ENCODE measurements at places on chromosomes 3 and 15.
A peak's percentile ranks its signal among the peaks of the same experiment; 100 is the strongest.

- no peak for DNase-seq
Measured at GRCh38 chr3:66553441-66554113, 52.8 kb upstream of the LRIG1 start.

GRCh38 chr3:133474817-133475216 is 75.0 kb downstream of the BFSP2 start:
- peak; percentile 11 for DNase-seq

GRCh38 chr3:183318877-183319276 is 65.8 kb downstream of the B3GNT5 start:
- DNase-seq: peak; percentile 17

DNA sequence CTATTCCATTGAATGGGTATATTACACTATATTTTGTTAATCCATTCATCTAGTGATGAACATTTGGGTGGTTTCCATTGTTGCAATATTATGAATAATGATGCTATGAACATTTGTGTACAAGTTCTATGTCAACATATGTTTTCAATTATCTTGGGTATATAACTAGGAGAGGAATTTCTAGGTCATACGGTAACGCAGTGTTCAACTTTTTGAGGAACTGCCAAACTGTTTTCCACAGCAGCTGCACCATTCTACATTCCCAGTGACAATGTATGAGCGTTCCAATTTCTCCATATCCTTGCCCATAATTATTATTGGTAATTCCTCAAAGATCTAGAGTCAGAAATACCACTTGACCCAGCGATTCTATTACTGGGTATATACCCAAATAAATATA is 24.1 kb upstream of the RORA start:
- DNase-seq: no peak

DNA sequence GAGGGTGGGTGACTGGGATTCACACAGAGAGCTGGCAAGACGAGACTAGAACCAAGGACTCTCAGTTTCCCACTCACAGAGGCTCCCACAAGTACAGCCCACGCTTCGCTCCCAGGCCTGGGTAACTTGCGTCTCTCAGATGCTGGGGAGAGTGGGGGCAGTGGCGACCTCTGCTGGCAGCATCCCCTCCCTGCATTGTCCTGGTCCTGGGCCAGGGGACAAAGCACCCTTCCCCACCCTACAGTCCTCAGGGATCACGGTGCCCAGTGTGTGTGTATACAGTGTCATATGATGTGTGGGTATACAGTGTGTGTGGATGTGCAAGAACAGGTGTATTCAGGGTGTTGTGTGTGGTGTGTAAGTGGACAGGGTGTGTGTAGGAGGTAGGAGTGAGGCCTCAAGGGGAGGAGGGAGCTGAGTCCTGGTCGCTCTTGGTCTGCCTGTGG is 12.8 kb downstream of the VILL start:
- peak; percentile 68 for DNase-seq

DNA sequence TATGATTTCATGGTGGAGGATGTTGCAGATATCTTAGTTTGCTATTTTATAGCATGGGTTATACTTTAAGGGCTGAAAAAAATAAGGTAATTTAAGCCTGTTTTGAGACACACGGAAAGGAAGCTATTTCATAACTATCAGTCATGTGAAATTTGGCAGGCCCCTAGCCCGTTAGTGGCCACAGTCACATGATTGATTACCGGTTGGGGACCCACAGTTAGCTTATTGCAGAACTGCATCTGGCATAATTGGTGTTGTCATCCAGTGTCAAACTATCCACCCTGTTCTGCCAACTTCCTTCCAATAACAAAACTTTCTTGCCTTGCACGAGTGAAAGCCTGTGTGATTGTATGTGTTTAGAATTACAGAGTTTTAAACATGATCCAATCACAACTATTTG is 35.2 kb downstream of the FNDC3B start:
- no peak for DNase-seq

- peak; percentile 73 for DNase-seq
Measured at GRCh38 chr3:119681279-119681678, 4.1 kb upstream of the COX17 start.

DNA sequence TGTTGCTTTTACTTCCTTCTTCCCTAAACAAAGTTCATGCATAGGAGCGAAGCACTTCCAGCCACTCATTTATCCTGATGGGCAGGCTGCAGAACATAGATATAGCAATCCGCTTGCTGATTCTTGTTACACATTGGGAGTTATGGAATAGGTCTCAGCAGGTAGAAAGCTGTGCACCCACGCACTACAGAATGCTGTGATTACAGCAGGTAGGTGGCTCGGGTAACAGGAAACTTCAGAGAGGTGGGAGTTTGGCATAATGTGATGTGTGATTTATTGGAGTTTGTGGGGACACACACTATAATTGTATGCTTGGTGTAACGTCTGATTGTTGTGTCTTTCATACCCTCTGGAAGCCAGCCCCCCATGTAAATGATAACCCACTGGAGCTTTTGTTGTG is 99.2 kb upstream of the MEIS2 start:
- DNase-seq: no peak

GRCh38 chr3:150620002-150620689 is 17.0 kb downstream of the SELENOT start:
- DNase-seq: no peak

GRCh38 chr3:175046601-175047000 is 187.5 kb downstream of the NAALADL2 start:
- peak; percentile 25 for DNase-seq

GRCh38 chr15:31887246-31887645 is 143.1 kb upstream of the CHRNA7 start:
- no peak for DNase-seq

- no peak for DNase-seq
Measured at GRCh38 chr3:196636369-196637349, 2.8 kb upstream of the NRROS start.

DNA sequence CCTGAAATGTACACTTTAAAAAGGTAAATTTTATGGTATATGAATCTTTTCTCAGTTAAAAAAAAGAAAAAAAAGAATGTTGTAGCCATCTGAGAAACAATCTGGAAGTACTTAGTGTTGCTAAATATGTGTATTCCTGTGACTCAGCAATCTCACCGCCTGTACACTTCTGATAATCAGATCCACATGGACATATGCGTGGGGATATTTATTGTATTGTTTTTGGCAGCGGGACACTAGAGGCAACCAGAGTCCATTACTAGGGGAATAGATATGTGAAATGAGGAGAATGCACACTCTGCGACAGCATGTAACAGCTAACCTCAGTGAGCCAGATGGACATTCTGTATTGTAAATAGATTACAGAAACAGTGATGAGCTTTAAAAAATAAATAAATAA is 65.4 kb downstream of the AQP9 start:
- peak; percentile 94 for DNase-seq

GRCh38 chr15:74202452-74203401 is at the start of gene STRA6:
Gene STRA6 (minus strand): TSS chr15:74202787. CDS start chr15:74202267, 520 bp downstream.
- DNase-seq: peak; percentile 82

DNA sequence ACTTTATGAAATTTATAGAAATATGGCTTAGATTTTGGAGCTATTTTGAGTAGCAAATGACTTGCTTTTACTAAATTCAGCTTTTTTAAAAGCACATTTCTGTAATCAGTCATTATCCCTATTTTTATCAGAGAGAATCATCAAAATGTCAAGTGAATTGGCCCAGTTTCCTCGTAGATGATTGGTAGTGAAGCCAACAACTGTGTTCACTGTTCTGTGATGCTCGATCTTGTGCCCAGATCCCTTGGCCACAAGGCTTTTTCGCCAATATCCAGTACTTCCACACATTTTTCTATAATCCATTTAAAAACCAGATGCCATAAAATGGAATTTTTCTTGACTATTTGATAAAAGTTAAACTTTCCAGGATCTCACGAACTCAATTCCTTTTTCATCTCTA is 336.5 kb downstream of the ZNF385D start:
- no peak for DNase-seq

- DNase-seq: no peak
Measured at GRCh38 chr3:37053337-37053736, 60.0 kb downstream of the MLH1 start.

GRCh38 chr3:31481697-31482096 is 51.0 kb upstream of the STT3B start:
- DNase-seq: no peak

DNA sequence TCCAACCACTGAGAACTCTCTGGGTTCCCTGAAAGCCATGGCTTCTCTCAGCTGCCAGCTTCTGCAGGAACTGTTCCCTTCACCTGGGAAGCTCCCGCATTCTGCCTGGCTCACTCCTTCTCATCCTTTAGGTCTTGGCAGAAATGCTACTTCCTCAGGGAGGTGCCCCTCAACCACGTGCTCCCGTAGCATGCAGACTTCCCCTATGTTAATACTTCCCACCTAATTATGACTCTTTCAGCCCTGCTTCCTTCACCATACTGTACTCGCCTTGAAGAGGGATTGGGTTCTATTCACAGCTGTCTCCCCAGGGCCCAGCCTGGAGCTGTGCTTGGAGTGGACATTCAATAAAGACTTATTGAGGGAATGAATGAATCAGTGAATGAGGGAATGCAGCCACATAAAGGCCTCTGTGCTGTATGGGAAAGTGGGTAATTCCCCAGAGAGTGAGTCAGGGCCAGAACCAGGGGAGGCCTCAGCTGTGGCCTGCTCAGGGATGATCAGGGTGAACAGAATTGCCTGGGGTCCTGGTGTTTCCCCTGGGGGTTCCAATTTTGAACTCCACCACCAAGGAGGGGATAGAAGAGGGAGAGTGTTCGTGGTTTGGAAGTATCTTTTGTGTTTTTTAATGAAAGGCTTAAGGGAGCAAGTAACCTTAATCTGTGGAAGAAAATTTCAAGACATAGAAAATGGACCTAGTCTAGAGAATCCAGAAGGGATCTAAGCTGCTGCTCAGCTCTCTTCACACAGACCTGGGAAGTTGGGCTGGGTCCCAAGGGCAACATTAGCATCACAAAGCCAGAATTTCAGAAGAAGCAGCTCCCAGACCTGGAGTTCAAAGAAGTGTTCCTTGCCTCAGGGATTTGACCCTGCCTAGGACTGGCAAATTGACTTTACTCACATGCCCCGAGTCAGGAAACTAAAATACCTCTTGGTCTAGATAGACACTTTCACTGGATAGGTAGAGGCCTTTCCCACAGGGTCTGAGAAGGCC is 14.6 kb upstream of the FAM107A start:
- no peak for DNase-seq

DNA sequence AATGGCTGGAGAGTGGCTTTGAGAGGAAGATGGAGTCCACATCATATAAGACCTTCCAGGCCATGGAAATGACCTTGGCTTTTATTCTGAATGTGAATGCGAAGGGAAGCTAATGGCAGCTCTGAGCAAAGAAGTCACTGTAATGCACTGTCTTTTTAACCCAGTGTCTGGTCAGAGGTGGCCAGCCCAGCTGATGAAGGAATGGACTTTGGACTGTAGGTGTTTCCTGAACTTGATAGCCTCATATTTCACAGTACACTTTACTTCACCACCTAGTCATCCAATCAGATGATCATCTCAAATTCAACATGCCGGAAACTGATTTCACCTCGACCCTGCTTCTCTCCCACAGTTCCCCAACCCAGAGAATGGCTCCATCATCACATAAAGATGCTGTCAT is 33.4 kb downstream of the DCLK3 start:
- no peak for DNase-seq

Data from choroid plexus epithelial cell (primary cell).